Activated naive CD4-positive, alpha-beta T cell treated with anti-CD3 and anti-CD28 coated beads, Interleukin-2, amount 10 ng/mL, durations not matched to agents 7 days and 5 days (primary cell): ENCODE measurements at places on chromosomes 3 and 15.

DNA sequence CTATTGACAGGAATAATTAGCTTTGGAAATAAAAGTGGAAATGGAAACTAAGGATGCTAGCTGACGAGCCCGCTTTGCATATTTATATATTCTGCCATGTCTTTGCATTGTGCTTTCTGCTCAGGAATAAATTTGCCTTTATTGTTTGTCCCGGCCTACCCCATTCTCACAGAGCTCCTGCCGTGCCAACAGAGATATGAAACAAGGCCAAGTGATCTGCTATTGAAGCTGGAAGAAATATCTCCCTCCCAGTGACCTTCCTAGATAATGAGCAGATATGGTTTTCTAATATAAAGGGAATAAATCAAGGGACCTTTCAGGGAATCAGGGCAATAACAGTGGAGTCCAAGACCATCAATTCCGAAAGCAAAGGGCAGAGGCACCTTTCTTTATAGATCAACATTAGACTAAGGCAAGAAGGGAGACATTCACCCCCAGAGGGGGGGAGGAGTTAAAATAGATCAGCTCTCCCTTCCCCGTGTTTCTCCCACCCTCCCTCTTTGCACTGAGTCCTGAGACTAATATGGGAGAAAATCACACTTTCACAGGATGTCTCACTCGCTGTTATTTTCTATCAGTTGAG lies 664.6 kb downstream of the AGBL1 start:
- DNase-seq, result no peak

- DNase-seq, result no peak
Measured at GRCh38 chr3:72152551-72153476, 367.9 kb upstream of the PROK2 start.

- DNase-seq, result no peak
Measured at GRCh38 chr15:32105258-32106241, 75.2 kb downstream of the CHRNA7 start.

DNA sequence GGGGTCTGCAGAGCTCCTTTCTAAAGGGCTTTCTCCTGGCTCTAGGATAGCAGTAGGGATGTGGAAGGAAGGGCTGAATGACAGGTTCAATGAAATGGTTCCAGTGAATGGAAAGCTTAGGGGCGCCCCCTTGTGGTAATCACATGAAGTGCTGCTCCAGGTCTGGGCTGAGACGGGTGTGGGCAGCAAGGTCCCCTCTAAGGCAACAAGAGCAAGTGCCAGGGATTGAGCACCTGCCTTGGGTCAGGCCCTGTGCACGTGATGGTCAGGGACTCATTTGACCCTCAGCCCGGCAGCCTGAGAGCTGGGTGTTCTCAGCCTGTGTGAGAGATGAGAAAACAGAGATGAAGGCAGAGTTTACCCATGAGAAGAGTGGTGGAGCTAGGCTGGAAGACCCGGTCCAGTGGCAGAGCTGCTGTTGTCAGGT lies 12.1 kb upstream of the CX3CR1 start:
- DNase-seq, result peak; percentile 83

- no peak for DNase-seq
Measured at GRCh38 chr3:143650827-143651226, 197.4 kb downstream of the SLC9A9 start.

DNA sequence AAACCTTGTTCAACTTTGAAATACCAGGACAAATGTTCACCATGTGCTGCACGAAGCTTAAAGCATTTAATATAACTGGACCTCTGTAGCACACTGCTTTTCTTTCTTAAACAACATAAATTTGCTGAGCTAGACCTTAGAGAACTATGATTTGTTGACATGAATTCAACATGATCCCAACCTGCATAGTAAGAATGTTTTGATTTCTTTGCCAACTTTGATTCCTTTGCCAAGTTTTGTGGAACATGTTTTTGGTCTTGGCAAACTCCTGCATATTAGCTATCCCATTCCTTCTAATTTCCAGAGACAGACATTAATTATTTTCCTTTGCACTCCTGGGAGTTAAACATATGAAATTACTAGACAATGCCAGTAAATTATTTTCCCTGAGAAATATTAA lies 197.2 kb upstream of the RBMS3 start:
- no peak for DNase-seq

DNA sequence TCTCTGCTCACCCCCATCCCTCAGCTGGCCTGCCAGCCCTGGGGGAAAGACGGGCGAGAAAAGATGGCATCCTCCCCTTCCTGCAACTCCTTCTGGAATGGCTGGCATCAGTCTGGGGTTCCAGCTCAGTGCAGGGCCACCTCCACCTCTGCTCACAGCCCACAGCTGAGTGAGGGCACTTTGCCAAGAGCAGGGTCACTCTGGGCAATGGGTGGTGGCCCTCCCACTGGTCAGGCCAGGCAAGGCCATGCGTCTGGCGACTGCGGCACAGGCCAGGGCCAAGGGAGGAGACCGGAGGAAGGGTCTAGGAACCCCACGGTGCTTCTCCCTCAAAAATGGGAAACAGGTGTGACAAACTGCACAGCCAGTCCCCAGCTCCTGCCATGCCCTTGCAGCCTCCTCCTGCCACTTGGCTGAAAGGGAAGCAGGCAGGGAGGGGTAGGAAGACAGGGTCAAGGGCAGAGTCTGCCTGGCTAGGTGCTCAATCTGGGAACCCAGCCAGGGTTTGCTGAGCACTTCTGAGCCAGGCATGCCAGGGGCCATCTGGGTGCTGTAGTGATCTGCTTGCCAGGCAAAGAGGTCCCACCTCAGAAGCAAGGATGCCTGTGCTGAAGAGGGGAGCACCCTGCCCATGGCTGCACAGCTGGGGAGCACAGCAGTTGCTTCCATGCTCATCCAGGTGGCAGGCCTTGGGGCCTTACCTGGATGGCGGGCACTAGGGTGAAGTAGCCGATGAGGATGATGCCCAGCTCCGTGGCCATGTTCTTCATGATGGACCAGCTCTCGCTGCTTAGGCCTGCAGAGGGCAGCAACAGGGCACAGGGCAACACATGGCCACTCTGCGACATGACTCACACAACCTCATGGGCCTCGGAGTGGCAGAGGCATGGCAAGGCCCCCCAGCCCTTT lies 41.2 kb downstream of the PTPN23 start:
- DNase-seq, result no peak

DNA sequence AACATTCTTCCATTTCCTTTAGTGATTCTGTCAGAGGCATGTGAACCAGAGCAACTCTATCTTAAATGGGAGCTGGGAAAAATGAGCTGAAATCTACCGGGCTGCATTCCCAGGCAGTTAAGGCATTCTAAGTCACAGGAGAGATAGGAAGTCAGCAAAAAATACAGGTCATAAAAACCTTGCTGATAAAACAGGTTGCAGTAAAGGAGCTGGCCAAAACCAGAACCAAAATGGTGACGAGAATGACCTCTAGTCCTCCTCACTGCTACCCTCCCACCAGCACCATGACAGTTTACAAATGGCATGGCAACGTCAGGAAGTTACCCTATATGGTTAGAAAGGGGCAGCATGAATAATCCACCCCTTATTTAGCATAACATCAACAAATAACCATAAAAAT lies 66.4 kb downstream of the B3GALNT1 start:
- DNase-seq, result no peak

DNA sequence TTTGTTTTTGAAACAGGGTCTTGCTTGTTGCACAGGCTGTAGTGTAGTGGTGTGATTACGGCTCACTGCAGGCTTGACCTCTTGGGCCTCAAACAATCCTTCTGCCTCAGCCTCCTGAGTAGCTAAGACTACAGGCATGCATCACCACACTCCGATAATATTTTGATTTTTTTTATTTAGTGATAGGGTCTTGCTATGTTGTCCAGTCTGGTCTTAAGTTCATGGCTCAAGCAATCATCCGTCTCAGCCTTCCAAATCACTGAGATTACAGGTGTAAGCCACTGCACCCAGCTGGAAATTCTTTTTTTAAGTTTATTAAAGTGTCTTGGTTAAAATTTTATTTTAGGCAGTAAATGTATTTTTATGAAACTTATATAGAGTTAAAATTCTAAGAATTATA lies 32.2 kb upstream of the RAP2B start:
- no peak for DNase-seq

- DNase-seq, result no peak
Measured at GRCh38 chr3:54660714-54661132, 267.1 kb downstream of the LRTM1 start.

DNA sequence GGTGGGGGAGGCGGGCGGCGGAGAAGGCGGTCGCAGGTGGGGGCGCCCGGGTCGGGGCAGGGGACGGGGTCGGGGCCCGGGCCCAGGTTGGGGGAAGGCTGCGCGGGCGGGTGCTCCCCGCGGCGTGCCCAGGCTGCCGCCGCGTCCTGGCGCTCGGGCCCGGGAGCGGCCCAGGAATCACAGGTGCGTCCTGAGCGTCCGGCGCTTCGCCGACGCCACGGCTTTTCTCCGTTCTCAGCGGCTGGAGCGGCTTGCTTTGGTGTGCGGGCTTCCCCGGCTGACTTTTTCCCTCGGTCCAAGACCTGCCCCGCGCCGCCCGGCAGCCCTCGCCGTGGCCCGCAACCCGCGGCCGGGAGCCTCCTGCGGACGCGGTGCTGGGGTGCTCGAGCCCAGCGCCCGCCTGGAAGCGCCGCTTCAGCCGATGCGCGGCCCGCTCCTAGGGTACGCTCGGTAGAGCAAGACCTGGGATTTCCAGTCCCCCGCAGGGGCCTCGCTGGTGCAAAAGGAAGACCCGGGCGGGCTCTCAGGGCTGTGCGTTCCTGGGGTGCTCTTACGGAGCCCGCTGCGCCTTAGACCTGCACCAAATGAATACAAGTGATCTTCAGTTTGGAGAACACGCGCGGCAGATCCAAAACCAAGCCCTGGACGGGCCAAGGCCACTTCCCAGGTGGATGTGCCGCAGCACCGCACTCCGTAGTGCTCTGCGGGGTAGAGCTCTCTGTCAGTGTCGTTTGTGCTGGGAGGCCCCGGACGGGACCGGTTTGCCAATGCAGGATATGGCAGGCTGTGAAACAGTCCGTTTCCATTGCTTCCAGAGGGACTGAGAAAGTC lies 639 bp downstream of the NIPA1 start:
- DNase-seq, result peak; percentile 32

DNA sequence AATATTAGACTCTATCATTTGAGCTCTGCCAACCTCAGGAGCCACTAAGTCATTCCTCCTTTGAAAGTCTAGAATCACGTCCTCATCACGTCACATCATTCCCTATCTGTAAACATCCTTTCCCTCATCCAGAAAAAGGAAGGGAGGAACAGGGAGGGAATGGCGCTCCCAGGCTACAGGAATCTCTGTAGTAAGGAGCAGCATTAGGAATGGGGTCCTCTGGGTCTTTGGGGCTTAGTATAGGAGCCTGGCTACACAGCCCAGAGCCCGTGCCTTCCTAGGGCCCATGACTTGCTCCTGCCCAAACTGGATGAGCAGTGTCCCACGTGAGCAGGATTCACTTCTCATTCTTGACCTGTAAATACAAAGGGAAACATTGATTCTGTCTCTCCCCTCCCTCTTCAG lies 1.6 kb downstream of the TAGLN3 start:
- no peak for DNase-seq

- DNase-seq, result no peak
Measured at GRCh38 chr15:40427188-40427587, 13.6 kb upstream of the BAHD1 start.

DNA sequence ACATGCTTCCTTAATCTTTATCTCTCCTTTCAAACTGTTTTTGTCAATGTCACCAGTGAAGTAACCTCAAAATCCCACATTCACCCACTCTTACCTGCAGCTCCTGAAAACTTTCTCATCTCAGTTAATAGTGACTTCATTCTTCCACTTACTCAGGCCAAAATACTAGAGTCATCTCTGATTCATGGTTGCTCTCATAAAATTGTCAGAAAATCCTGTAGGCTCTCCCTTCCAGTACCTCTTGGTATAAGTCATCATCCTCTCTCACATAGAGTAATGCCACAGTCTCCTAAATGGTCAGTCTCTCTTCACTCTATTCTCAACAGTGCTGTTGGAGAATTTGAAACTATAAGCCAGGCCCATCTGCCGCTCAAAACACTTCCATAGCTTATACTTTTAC lies 34.9 kb upstream of the POU1F1 start:
- DNase-seq, result no peak

GRCh38 chr3:13866041-13866965 lies 13.6 kb downstream of the WNT7A start:
- DNase-seq, result peak; percentile 83

- DNase-seq, result no peak
Measured at GRCh38 chr3:189903562-189904250, 217.0 kb downstream of the P3H2 start.

GRCh38 chr3:173267716-173268115 lies 126.7 kb upstream of the SPATA16 start:
- no peak for DNase-seq

GRCh38 chr3:170470063-170471016 lies 51.7 kb downstream of the CLDN11 start:
- DNase-seq, result no peak
